ENCODE measurements at places on chromosomes 7 and 10.

GRCh38 chr7:33916357-33917081, 11.2 kb downstream of the BMPER start:
- no peak for DNase-seq

GRCh38 chr10:50395271-50395670, 144.0 kb upstream of the ASAH2 start:
- DNase-seq = no peak

DNA sequence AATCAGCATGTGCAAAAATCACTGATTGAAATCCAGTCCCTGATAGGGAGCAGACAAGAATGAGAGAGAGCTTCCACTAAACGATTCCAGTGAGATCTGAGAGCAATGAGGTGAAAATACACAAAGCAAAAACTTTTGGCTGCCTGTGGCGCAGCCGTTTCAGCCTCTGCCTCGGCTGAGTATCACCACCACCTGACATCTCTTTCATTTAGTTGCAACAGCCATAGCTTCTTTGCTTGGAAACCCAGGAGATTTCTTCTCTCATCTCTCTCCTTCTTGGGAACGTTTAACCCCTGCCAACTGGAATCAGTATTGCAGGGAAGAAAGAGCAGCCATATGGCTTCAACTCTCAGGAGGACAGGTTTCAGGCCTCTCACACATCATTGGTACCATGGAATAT, 237.3 kb upstream of the AGK start:
- no peak for DNase-seq

GRCh38 chr7:116809636-116810266, 52.6 kb upstream of the CAPZA2 start:
- peak; percentile 33 for DNase-seq

DNA sequence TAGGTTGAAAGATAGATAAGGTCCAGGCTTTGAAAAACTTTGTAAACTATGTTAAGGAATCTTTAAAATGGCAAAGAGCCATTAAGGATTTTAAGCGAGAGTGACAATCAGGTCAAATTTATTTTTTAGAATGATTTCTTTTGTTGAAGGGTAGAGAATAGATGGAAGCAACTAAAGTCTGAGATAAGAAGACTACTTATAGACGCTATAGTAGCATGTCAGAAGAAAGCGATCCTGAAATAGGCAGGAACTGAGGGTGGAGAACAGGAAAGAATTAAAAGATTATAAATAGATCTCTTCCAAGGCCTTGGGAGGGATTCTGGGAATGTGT, 13.0 kb upstream of the TSPAN13 start:
- no peak for DNase-seq

- no peak for DNase-seq
Observed at GRCh38 chr7:69941077-69941651, 342.9 kb downstream of the AUTS2 start.

DNA sequence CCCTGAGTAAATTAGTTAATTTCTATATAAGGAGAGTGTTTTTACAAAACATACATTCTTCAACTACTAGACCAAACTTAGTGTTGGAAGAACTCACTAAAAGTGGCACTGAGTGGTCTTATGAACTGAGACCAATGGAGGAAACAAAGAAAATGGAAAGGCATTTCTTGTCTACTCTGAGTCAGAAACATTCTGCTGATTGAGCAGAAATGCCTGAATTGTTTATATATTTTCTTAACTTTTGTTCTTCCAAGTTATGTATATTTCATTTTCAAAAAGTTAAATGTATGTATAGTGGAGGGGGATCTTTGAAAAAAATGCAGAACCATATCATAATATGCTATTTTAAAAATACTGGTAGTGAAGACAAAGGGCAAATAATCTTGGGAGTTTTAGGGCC, 320.7 kb downstream of the HGF start:
- DNase-seq = no peak

GRCh38 chr7:129799350-129799955, 153.3 kb downstream of the UBE2H start:
- DNase-seq = no peak

- DNase-seq = no peak
Observed at GRCh38 chr10:70162151-70162891, 8.0 kb downstream of the SAR1A start.

DNA sequence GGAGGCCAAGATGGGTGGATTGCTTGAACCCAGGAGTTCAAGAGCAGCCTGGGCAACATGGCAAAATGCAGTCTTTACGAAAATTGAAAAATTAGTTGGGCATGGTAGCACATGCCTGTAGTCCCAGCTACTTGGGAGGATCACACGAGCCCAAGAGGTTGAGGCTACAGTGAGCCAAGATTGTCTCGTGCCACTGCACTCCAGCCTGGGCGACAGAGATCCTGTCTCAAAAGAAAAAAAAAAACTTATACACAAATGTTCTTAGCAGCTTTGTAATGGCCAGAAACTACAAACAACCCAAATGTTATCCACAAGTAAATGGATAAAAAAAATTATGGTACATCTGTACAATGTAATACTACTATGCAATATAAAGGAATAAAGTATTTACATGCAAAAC, 12.6 kb downstream of the NT5C2 start:
- DNase-seq = no peak
